ENCODE measurements at places on chromosomes 6 and 20.

DNA sequence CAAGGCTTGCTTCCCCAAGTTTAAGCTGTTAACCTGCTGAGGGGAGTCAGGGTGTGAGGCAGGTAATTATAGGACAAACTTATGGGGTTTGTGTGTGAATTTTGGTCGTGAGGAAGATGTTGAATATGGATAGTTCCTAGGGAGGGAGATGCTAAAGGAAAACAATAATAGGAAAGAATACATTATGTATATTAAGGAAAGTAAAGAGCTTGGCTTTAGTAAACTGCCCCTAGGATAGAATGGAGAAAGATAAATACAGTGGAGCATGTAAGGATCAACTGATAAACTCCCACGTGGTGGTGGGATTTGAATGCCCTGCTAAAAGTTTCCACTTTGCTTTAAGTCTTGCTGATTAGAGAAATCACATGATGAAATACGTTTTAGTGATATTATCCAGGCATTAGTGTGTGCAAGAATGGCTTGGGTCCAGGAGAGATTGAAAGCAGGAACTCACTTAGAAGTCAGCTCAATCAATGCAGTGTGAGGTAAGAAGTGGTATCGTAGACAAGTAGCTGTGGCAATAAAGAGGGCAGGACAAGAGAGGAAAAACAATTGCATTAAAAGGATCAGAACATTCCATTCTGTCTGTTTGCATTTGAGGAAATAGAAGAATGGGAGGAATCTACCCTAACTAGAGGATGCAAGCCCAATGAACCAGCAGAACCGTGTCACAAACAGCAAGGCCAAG lies 52.5 kb downstream of the RPS12 start:
- DNase-seq, result no peak

DNA sequence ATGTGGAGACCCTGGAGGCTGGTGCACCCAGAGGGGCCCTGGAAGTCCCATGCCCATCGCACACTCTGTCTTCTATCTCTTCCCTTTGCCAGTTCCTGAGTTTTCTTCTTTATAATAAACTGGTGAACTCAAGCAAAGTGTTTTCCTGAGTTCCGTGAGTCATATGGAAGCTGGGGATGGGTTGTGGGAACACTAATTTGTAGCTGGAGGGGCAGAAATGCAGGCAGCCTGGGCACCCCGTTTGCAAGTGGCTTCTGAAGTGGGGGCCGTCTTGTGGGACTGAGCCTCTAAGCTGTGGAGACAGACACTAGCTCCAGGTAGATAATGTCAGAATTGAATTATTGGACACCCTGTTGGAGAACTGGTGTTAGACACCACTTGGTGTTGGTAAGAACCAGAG lies 3.2 kb upstream of the PPP1R3G start:
- DNase-seq, result no peak

DNA sequence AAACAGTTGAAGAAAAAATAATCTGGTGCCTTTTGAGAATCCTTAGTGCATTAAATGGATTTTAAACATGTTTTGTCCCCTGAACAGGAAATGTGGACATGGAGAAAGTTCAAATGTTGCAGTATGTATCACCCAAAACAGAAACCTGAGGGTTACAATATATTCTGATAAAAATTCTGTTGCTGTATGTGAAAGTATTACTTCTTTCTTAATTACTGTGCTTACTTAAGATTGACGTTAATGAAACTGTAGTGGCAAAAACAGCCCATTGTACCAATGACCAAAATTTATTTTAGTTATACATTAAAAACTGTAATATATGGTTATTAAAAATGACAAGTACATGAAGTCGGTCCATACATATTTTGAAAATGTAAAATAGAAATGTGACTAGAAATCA lies 100.6 kb downstream of the PRDM1 start:
- DNase-seq, result no peak

- no peak for DNase-seq
Observed at GRCh38 chr6:14273191-14273590, 155.6 kb downstream of the CD83 start.

GRCh38 chr6:133099573-133099972 lies 141.6 kb upstream of the EYA4 start:
- DNase-seq, result no peak

Data from memory B cell (primary cell).